ENCODE measurements at places on chromosomes 7 and 10. TPM values are rescaled to one million over a fixed set of nuclear protein-coding genes. Genes with fewer than 3 reads are reported as not detected.

The RAB19 gene
- 0.49 TPM for total RNA-seq

The HOXA1 gene
- total RNA-seq, result 0.59 TPM

The MKI67 gene
- total RNA-seq, result 15.4 TPM

The KNDC1 gene
- 1.1 TPM for total RNA-seq

The CTTNBP2 gene
- 5.5 TPM for total RNA-seq

The EIF4EBP2 gene
- 36.0 TPM for total RNA-seq

The ALOX5 gene
- 9.4 TPM for total RNA-seq

The ESYT2 gene
- total RNA-seq, result 58.0 TPM

The FAM24B gene
- total RNA-seq, result 5.7 TPM

The CNPY1 gene
- 0.10 TPM for total RNA-seq

The SORBS1 gene
- total RNA-seq, result 33.7 TPM

The LRRTM3 gene
- total RNA-seq, result 1.6 TPM

The OPN1SW gene
- not detected for total RNA-seq

The PNLIPRP3 gene
- total RNA-seq, result 5.8 TPM

The TRIM4 gene
- total RNA-seq, result 19.1 TPM

The HOXA9 gene
- 9.6 TPM for total RNA-seq

The JAZF1 gene
- total RNA-seq, result 22.1 TPM

The ZNF107 gene
- total RNA-seq, result 8.3 TPM

The HTR7 gene
- total RNA-seq, result 0.30 TPM

The GALNT17 gene
- 6.3 TPM for total RNA-seq

The EPHA1 gene
- 16.2 TPM for total RNA-seq

The WEE2 gene
- 0.10 TPM for total RNA-seq

The MSMB gene
- 4.8 TPM for total RNA-seq

The KRIT1 gene
- 62.0 TPM for total RNA-seq

The LIPM gene
- total RNA-seq, result 17.1 TPM

The SLC29A4 gene
- 4.9 TPM for total RNA-seq

The OLAH gene
- not detected for total RNA-seq

The FAM221A gene
- total RNA-seq, result 5.3 TPM

The CYP2E1 gene
- 0.69 TPM for total RNA-seq

The PILRA gene
- total RNA-seq, result 3.2 TPM

The TFPI2 gene
- total RNA-seq, result 0.89 TPM

The COL28A1 gene
- total RNA-seq, result 9.0 TPM

The FAM107B gene
- 45.1 TPM for total RNA-seq

The INHBA gene
- total RNA-seq, result 6.5 TPM

Data from skin of body (tissue), 3 donors.